ENCODE measurements at places on chromosomes 2 and 18.
A peak's percentile ranks its signal among the peaks of the same experiment; 100 is the strongest.

- DNase-seq = no peak
These were observed 14.6 kb downstream of the SLC4A5 start for GRCh38 chr2:74328573-74328972.

DNA sequence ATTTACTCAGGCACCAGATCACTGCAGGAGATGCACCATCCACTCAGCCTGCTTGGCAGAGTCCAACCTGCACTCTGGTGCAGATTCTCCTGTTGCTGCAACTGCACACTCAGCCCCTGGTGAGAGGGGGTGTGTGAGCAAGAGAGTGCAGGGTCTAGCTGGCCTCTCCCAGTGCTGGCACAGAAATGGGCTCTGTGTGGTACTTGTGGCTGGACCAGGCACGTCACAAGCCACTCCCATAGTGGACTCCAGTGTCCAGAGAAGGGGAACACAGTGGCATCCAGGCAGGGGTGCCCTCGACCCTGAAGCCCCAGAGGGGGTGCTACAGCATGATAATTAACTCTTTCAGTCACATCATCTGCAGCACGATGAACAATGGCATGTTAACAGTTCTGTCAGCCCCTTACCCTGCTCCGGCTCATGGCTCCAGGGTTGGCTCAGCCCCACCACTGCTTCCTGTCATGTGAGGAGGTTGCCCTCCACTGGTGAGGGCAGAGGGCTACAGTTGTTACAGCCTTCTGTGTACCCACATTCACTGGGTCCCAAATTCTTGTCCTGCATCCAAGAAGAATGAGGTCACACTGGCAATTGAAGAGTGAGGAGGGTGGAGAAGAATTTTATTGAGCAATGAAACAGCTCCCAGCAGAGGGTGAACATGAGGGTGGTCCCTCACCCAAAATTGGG lies 135.7 kb downstream of the EVA1A start:
- no peak for DNase-seq

- DNase-seq = no peak
These were observed 165.0 kb upstream of the ARL4C start for GRCh38 chr2:234661849-234662248.

DNA sequence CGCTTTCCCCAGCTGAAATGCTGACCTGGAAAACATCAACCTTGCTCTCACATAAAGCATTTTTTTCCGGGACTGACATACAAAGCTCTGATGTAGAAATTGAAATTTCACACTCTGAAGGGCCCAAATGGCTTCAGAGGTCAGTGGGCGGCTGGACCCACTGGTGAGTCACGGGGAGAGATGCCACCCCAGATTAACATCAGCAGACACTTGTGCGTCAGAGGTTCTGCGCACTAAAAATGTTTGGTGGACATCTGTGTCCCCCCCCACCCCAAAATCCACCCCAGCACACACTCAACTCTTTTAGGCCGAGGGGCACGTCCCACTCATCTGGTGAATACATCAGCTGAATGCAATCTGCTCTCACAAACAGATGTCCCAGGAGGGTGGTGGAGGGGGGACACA lies 208.9 kb downstream of the ASB1 start:
- DNase-seq = no peak

- DNase-seq = no peak
These were observed 154.9 kb downstream of the LNPK start for GRCh38 chr2:175847128-175847527.

- DNase-seq = no peak
These were observed 151.6 kb upstream of the LRATD1 start for GRCh38 chr2:14480906-14481305.

GRCh38 chr2:61877571-61878245 lies 10.7 kb downstream of the CCT4 start:
- DNase-seq = no peak

- no peak for DNase-seq
These were observed 29.2 kb downstream of the TMEM177 start for GRCh38 chr2:119708241-119708640.

GRCh38 chr2:120779781-120780283 lies 44.2 kb downstream of the GLI2 start:
- no peak for DNase-seq

GRCh38 chr18:3452750-3453539 lies 3.0 kb downstream of the TGIF1 start:
- no peak for DNase-seq

DNA sequence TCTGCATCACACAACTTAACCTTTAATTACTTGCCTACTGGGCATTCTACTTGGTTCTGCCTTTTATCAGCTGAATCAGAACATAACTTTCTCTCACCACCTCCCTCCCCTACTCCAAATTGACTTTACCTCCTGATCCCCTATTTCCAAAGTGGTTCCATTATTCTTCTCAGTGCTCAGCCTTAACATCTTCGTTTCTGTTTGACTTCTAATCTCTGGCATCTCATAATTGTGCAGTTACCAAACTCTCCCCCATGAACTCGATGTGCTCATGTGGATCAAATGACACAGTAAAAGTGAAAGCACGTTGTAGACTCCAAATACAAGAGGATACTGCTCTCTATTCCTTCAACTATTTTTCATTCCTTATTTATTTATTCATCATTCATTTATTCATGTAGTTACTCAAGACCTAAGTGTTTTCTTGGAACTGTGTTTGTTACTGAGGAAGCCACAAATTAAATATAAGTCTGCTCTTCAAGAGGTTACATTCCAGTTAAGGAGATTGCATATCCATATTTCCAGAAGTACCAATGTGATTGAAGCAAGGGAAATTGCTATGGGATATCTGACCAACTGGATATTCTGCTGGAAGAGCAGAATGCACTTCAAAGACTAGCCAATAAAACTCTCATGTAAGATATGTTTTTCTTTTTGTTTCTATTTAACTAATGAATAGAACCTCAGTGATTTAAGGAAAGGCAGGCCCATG lies 158.8 kb downstream of the TMEFF2 start:
- no peak for DNase-seq

DNA sequence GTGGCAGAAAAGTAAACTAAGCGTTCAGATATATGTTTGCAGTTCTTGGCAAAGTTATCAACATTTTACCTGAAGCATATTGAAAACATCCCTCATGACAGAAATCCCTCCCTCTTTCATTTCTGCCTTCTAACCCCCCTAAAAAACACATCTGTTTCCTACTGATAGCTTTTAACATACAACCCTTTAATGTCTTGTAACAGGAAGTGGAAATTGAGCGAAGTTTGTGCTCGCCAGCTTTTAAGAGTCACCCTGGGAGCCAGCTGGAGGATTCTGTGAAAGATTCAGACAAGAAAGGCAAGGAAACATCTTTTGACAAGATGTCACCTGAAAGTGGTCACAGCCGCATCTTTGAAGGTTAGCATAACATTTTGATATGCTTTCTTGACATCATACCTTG lies 247.4 kb downstream of the XIRP2 start:
- DNase-seq = no peak

- no peak for DNase-seq
These were observed 93.0 kb downstream of the DPP4 start for GRCh38 chr2:161980976-161981375.

- no peak for DNase-seq
These were observed 17.7 kb downstream of the MAP2 start for GRCh38 chr2:209441541-209441940.

- DNase-seq = no peak
These were observed 105.5 kb upstream of the RGPD4 start for GRCh38 chr2:107721178-107721577.

DNA sequence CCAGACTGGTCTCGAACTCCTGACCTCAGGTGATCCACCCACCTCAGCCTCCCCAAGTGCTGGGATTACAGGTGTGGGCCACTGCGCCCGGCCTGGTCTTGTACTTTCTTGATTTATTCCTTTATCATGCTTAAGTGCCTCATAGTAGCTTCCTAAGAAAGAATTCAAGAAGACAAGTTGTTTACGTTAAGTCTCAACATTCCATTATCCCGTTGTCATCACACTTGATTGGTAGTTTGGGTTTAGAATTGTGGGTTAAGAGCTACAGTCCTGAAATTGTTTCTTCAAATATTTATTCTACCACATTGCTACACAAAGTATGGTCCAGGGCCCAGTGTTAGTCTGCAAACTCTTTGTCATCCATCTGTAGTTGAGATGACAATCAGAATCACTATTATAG lies 194.0 kb downstream of the VWC2L start:
- DNase-seq = no peak

DNA sequence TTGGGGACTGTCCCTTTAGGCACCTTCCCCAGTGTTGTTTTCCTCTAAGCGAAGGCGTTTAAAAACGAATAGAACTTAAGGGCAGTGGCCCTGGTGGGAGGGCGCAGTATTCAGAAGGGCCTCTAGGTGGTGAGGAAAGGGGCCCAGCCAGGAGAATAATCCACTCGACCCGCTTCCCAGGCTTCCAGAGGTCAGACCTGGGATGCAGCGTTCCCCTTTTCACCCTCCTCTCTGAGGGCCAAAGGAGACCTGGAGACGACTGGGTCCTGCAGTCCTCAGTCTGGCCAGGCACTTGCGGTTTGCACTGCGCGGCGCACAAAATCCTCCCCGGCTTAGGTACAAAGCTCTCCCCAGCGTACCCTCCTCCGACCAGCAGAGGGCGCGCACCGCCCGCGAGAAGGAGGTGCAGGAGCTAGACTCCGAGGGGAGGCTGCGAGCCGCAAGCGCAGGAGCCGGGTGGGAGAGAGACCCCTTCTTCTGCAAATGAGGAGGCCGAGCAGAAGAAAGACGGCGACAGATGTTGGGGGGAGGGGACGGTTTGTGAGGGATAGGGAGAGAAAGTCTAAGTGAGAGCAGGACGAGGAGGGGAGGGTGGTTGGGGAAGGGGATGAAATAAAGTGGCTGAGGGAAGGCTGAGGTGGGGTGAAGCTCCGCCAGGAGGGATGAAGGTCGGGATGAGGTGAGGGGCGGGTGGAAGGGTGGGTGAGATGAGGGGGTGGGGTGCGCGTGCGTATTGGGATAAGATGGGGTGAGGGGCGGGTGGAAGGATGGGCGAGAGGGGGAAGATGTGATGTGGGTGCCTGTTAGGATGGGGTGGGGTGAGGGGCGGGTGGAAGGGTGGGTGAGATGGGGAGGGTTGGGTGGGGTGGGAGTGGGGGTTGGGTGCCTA lies 4.9 kb downstream of the FEV start:
- peak; percentile 68 for DNase-seq

GRCh38 chr2:188345831-188346458 lies 54.3 kb downstream of the GULP1 start:
- DNase-seq = no peak

GRCh38 chr2:237483018-237483731 lies 3.9 kb upstream of the MLPH start:
- no peak for DNase-seq

- no peak for DNase-seq
These were observed 32.1 kb upstream of the WDR75 start for GRCh38 chr2:189409131-189409530.

GRCh38 chr2:160570376-160570775 lies 76.8 kb upstream of the RBMS1 start:
- no peak for DNase-seq

- DNase-seq = no peak
These were observed 78.2 kb downstream of the UBE2E3 start for GRCh38 chr2:181058378-181059269.

DNA sequence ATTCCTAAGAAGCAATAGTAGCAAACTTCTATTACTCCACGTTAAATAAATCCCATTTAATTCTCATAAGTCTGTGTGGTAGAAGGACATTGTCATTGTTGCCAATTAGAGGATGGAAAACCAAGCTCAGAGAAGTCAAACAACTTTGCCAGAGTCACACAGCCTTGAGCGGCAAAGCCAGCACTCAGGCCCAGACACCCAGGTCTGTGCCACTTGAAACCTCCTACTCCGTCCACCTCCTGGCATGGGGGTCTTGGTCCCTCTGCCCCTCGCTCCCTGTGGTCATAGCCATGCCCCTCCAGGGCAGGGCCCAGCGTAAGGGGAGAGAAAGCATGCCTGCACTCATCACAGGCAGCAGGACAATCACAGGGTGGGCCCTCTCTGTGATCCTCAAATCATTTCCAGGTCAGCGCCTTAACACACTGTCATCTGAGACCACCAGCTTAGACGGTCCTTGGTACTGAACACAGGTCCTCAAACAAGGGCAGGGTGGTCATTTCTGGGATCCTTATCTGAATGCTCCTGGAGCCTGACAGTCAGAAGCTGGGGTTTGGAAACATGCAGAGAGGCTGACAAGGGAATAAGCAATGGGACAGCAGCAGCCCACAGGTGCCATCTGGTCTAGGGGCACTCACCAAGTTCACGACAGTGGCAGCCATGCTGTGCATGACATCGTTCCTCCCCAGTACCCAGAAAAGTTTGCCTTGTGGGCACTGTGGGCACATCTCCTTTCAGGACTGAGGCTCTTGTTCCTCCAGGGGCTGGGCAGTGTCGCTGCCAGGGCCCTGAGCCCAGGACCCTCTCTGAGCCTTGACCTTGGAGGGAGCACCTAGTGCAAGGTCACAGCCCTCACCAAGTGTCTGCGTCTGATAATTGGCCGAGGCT lies 38.2 kb downstream of the FAM178B start:
- no peak for DNase-seq

- DNase-seq = no peak
These were observed 16.3 kb downstream of the POLR2D start for GRCh38 chr2:127841466-127842178.

- DNase-seq = no peak
These were observed 287.9 kb upstream of the HNMT start for GRCh38 chr2:137676346-137676745.

- DNase-seq = no peak
These were observed 13.3 kb upstream of the FAP start for GRCh38 chr2:162256591-162256991.

GRCh38 chr18:65751155-65752085 lies 608 bp downstream of the CDH7 start:
- DNase-seq = no peak

- DNase-seq = no peak
These were observed 90.1 kb downstream of the PRELID3A start for GRCh38 chr18:12497839-12498238.

Measured in stimulated activated CD8-positive, alpha-beta memory T cell treated with anti-CD3 and anti-CD28 coated beads, Interleukin-7, amount 100 ng/mL, for 1 hour (primary cell).